ENCODE measurements at places on chromosomes 13 and 19.

DNA sequence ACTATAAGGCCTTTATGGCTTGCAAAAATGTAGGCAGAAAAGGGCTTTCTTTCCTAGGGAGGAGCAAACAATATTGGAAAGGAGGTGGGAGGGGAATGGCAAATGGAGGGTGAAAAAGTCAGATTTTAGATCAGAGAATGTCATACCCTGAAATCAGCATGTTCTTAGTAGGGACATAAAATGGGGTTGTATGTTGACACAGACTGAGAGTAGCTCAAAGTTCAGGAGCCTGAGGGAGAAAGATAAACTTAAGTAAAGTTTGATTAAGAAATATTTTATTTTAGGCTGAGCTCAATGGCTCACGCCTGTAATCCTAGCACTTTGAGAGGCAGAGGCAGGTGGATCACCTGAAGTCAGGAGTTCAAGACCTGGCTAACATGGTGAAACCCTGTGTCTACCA lies 83.8 kb downstream of the ZNF737 start:
- no peak for DNase-seq

DNA sequence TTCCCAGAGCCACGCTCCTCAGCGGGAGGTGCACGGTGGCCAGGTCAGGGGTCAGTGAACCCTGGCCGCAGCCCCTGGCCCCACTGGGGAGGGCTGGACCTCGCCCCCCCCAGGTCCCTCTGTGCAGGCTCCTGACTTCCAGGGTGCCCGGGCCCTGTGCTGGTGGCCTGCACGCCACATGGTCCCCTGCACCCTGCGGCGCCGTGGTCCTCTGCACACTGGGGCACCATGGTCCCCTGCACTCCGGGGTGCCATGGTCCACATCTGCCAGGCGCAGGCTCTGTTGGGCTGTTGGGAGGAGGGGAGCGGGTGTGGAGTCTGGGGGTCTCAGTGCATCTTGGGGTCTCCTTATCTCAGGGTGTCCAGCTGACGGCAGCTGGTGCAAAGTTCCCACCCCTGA lies 23.3 kb upstream of the TMEM255B start:
- no peak for DNase-seq

DNA sequence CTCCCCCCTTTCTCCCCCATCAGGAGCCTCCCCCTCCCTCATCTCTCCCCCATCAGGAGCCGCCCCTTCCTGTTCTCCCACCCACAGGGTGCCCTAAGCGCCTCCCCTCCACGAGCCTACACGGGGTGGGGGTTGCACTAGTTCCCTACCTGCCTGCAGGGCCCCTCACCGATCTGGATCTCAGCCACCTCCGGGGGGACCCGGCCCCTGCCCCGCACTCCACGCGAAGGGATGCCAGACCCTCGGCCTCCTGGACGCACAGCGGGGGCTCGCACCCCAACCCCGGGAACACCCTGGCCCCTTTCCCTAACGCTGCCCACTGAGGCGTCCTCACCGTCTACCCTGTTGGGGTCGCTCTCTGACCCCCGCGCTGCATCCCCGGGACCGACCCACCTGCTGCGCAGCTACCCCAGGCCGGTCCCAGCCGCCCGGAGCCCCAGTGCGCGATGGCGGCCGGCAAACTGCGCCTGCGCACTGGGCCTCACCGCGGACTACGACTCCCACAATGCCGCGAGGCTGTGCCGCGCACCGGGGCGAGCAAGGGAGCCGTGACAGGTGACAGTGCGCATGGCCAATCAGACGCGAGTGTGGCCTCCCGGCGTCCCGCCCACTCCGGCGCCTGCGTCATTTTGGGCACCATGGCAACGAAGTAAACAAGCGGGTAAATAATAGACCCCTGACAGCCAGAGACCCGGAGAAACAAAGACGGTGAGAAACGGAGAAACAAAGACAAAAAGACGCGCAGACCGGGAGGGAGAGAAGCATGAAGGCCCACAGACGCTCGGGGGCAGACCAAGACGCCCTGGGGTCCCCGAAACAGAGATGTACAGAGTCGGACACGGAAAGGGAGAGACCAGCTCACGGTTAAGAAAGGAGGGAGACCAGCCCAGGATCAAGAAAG lies at the start of gene ZSCAN18:
Gene ZSCAN18, minus strand, starts transcription at position 451 of the 901 bp plus-strand sequence. CDS start 7,964 bp downstream, outside the sequence.
- DNase-seq = peak; percentile 97

GRCh38 chr19:46298479-46299003 lies 1.7 kb downstream of the HIF3A start:
- DNase-seq = no peak

- no peak for DNase-seq
Observed at GRCh38 chr19:13214036-13214730, 64.0 kb downstream of the IER2 start.

DNA sequence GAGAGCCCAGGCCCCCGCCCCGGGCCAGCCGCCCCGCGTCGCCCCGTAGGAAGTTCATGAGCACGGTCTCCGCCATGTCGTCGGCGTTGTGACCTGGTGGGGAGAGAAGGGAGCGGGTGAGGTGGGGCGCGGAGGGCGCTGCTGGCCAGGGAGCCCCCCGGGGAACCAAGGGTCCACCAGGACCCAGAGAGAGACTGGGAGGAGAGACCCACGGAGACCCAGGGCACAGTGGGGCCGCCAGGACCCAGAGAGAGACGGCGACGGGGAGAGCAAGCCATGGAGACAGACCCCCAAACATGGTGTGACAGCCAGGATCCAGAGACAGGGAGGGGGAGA lies 9.2 kb downstream of the CTU1 start:
- no peak for DNase-seq

DNA sequence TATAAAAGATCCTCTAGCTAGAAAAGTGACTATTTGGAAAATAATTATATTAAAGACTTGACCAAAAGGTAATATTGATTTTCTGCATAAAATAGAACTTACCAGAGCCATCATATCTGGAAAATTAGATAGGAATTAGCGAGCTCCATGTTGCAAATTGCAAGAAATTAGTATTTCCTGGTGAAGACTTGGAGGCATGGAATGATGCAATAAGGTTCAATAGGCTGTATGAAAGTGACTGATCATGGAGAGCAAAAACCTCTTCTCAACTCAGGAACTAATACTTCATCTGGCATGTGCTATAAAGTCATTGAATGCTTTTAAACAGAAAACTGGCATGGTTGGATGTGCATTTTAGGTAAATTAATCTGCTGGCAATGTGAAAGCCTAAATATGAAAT lies 66.3 kb upstream of the UFM1 start:
- no peak for DNase-seq

DNA sequence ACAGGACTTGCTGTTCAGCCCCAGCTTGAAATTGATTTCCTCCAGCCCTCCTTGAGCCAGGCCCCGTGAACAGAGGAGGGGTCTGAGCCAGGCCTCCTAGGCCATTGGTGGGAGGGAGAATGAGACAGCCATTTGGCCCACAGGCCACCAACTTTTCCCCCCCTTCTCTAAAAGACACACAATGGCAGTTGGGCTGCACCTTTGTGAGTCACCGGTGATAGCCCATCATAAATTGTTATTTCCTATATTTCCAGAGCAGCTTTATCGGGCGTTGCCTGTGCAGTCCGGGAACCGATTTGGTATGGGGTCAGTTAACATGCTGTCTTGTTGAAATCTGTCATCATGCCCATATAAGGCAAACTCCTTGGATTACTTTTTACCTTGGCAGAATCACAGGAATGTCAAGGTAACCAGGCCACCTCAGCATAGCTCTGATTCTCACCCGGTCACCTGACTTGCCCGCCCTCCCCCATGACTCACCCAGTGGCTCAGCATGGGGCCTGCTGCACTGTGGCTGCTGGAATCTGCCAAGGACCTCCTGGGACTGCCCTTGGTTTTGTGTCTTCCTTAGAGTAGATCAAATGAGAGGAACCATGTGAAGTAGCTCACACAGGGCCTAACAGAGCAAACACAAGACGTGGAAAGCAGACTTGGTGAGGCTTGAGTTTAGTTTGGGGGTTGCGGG lies 36.1 kb downstream of the ACTN4 start:
- DNase-seq = no peak

GRCh38 chr13:33089311-33089710 lies 73.1 kb downstream of the KL start:
- DNase-seq = no peak
